ENCODE measurements at places on chromosomes 4 and X.

DNA sequence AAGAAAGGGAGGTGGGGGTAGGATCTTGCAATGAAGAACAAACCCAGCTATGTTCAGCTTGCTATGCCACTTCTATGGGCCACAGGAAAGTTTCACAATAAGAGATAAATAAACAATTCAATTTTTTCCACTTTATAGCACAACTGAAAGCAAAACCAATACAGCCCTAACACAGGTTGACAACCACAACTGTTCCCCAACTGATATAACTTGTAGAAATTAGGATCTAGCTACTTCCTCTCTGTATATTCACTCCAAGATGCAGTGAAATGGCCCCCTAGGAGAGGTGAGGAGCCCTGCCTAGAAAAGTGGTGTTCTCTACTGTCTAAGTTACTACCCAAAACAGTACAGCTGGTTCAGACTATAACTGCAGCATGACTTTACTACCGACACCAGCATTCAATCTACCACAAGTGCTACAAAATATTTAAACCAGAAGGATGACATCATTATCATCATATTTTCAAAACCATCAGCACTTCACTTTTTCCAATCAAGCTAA lies 77.0 kb downstream of the FBXW7 start:
- no peak for DNase-seq

GRCh38 chrX:151821226-151821625 lies 86.7 kb downstream of the CNGA2 start:
- DNase-seq: no peak

DNA sequence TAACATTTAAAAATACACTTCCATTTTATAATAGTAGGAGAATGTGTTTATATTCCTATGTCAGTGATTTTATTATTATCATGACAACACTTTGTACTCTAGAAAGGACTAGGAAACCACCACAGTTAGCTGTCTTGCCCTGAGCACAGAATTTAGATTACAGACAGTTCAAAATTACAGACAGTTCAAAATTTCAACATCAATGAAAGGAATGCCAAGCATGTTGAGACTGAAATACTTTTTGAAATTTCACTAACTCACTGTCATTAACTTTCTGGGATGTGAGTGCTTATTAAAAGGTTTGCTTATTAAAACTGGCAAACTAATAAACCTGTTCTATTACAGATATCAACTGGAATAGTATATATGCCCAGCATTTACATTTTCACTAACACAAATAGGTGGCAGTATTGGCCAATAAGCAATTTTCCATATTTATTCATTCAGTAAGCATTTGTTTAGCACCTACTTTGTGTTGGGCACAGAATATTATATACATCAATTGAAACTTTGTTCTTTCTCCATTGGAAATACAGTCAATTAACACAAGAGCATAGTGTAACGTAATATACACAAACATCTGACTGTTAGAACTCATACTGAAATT lies 179.4 kb downstream of the FBXW7 start:
- no peak for DNase-seq

GRCh38 chr4:68803013-68803412 lies 12.8 kb upstream of the UGT2B10 start:
- DNase-seq: no peak

DNA sequence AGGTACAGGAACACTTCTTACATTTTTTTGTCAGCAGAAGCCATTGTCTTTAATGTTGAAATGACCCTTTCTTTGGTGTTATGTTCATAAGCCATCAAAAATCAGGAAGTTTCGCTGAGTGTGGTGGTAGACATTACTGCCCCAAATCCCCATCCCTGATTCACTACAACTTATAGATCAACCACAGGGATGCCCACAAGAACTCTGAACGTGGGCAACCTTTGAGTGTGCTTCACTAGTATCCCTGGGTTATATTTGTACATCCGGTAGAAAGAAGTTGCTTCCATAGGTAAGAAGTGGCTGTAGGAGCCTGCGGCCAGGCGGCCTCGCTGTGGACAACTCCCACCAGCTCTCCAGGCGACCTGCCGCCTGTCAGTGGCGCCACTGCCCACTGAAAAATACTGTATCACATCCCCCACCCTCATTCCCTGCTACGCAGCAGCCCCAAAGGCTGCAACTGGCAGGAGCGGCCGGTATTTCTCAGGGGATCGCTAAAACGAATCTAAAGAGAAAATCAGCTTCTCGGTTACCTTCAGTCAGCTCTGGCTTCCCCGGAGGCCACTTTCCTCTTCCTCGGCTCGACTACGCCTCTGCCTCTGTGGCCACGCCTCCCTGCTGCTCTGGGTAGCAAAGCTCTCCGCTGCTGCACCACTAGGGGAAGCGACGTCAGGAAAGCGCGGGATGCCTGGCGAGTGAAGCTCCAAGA lies 13.9 kb upstream of the ETDC start:
- DNase-seq: no peak

- DNase-seq: no peak
Observed at GRCh38 chrX:133414406-133415275, 648 bp downstream of the GPC4 start.

DNA sequence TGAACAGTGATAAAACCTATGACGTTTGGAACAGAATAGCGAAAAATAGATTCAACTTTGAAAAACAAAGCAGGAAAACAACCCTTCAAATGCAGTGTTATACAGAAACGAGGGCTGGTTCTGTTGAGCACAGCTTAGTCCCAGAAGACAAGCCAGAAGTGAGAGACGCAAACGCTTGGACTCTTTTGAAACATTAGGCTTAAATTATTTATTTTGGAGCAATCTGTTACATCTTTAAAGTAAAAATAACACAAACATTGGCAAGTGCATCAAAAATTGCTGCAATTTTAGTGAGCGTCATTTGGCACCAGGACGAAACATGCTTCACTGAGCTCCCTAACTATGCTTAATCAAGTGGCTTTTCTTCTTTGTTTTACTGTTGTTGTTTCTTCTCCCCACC lies 63.5 kb downstream of the ENPP6 start:
- no peak for DNase-seq

Data from NCI-H1092 (cell line).